ENCODE measurements at places on chromosomes 2 and 18.

DNA sequence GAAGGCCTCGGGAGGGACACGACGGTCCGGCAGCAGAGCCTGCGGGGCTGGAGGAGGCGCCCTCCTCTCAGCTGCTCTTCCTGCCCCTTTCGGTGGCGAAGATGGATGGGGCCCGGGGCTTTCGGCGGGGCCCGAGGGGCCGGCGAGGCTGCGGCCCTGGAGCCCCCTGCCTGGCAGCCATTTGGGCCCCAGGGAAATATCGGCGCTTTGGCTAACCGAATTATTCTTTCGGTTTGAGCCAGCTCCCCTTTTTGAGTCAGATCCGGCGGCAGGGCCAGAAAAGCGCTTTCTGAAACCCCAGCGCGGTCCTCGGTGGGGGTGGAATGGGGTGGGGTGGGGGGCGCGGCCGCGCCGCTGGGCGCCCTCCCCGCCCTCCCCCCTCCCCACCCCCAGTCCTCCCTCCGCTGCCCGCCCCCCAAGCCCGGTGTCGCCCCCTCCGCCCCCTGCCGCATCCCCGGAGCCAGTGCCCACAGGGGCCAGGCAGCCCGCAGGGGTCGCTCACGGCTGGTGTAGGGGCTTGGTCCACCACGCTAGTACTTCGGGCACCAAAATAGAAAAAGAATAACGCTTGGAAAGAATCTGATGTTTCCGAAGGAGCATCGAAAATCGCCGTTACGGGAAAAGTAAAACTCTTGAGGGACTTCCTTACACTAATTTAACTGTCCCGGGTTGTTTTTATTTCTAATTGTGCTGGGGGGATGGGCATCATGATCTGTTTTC, 9.1 kb upstream of the ARID5A start:
- peak; percentile 8 for DNase-seq

DNA sequence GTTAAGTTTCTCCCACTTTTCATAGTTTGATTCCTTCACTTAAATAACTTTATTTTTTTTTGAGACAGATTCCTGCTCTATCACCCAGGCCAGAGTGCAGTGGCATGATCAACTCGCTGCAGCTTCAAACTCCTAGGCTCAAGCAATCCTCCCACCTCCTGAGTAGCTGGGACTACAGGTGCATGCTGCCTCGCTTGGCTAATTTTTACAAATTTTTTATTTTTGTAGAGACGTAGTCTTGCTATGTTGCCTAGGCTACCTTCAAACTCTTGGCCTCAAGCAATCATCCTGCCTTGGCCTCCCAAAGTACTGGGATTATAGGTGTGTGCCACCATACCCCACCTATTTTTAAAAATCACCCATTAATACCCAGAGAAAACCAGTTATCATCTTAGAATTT, 14.2 kb upstream of the WIPF1 start:
- DNase-seq: no peak

GRCh38 chr2:67851016-67851415, 211.8 kb downstream of the C1D start:
- DNase-seq: no peak

DNA sequence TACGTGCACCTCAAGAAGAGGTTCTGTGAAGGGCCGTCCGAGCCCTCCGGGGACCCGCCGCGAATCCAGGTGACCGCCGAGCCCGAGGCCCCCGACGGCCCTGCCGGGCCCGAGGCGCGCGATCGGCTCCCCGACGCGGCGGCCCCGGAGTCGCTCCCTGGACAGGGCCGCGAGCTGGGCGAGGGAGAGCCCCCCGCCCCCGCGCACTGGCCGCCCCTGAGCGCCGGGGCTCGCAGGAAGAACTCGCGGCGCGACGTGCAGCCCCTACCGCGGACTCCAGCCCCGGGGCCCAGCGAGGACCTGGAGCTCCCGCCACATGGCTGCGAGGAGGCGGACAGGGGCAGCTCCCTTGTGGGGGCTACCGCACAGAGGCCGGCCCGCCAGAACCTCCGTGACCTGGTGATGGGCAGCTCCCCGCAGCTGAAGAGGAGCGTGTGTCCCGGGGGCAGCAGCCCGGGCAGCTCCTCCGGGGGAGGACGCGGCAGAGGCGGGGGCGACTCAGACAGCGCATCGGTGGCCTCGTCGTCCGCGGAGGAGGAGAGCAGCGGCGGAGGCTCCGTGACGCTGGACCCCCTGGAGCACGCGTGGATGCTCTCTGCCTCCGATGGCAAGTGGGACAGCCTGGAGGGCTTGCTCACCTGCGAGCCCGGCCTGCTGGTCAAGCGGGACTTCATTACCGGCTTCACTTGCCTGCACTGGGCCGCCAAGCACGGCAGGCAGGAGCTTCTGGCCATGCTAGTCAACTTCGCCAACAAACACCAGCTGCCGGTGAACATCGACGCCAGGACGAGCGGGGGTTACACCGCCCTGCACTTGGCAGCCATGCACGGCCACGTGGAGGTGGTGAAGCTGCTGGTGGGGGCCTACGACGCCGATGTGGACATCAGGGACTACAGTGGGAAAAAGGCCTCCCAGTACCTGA, 812 bp downstream of the SOWAHC start:
- no peak for DNase-seq

DNA sequence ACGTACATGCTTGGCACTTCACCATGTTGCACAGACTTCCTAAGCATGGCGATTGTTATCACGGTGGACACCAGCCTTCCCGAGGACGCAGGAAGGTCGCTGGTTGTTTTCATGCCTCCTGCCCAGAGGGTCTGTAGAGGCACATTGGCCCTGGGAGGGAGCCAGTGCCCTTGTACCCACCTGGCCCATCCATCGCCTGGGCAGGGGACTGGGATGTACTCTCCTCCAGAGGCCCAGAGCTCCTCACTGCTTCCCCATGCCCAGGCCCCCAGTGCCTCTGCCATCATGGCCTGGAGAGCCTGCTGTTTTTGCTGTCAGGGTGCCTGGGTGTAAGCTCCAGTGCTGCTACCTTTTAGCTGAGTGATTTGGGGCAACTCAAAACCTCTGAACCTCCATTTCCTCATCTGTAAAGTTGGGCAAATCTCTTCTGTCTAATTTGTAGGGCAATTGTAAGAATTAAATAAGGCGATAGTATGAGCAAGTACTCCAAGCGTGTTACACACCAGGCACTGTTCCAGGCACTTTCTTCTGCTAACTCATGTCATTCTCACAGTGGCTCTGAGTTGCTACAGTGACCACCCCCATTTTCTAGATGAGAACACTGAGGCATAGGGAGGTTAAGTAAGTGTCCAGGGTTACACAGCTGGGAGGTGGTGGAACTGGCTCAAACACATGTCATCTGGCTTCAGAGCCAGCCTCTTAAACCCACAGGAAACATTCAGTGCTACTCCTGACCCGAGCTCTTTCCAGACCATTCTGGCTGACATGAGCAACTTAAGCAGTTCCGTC, 45.3 kb downstream of the GREB1 start:
- no peak for DNase-seq

DNA sequence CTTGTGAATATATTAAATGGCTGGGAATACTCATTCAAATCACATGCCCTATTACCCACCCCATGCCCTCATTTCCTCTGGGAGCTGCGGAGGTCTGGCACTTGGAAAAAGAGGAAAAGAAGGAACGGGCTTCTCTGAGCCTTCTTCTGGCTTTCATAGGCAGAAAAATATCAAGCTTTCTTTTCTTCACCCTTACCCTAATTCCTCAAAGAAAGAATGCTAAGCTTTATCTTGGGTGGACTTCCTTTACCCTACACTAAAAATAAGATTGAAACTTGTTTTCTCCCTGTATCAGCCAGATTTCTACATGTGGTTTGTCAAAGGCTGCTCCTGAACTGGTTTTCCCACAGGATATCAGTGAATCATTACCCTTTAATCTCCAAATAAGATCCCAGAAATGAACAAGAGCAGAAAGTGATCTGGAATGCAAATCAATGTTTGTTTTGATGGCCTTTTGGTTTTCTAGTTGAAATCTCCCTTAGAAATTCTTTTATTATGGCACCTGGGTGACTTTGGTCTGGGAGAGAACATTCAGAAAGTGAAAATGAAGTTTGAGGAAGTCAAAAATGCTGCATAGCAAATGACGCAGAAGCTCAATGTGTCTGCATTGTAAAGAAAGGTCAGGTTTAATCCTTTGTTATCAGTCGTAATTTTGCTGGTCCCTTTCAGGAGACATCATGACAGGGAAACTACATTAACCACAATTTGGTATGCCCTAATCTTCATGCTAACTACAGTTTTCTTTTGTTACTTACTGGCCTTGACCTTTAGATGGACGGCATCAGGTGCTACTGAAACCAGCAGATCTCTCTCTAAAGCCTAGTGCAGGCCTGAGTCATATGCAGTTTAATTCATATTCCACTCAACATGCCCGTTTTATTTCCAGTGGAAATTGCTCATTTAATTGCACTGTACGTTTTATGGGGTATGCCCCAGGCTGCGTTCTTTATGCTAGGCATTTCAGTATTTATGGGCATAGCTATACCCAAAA, 46.6 kb upstream of the HNRNPA3 start:
- DNase-seq: no peak

DNA sequence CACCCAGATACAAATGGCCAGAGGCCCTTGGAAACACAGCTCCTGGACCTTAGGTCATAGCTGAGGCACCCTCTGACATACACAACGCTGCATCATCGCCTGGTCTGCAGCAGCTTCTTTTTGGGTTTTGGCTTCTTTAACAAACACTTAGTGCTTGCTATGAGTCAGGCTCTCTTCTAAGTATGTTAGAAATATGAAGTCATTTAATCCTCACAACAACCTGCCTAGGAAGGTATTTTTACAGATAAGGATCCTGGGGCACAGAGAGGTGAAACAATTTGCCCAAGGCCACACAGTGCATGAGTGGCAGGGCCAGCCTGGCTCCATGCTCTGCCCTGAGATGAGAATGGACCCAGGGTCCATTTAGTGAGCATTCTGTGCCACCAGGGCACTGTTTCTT, 96.6 kb downstream of the TMEM17 start:
- DNase-seq: no peak

DNA sequence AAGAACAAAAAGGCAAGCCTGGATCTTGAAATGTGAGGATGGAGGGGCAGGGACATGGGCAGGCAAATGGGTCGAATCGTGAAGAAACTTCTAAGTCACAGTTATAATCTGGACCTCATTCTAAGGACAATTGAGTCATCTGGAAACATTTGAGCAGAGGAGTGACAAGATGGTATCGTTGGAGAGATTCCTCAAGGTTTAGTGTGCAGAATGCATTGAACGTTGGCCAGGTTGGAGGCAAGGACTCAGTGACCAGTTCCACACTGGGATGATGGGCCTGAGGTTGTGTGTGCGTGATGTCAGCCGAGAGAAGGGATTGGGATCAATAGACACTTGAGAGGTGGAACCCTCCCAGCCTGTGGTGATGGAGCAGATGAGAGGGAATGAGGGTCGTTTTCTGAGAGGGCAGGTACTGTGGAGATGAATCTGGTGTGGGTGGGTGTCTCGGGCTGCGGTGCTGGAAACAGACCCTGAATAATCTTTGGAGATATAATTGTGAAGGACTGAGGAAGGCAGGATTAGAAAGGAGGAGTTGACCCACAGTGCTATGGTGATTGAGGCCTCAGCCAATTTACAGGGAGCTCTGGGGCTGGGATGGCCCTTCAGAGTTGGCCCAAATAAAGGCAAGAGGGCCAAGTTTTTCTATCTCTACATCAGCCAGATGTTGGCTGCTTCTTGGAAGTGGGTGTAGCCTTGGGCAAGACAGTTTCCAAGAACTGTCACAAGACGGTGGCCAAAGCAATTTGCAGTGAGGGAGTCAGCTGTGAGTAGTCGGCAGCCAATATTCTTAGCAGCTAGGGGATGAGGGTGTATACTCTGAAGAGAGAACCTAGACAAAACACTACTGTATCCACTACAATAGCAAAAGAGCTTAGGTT, 5.8 kb upstream of the ZNF532 start:
- DNase-seq: no peak

DNA sequence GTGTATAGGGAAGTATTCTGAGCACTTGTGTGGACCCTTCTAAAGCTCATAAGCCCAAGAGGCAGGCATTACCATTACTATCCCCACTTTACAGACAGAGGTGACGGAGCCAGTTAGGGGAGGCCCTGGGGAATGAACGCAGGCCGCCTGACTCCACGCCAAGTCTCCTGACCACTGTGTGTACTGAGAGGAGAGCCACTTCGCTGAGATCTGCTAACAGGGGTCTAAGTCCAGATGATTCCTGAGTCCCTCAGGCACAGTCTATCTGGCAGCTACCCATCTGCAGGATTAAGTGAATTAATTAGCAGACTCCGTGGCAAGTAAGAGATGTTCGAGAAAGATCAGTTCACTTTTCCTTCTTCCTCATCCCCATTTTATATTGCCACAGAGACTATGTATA, 13.7 kb downstream of the CYB5A start:
- no peak for DNase-seq

- no peak for DNase-seq
Observed at GRCh38 chr2:127142663-127143630, 36.0 kb upstream of the BIN1 start.

- DNase-seq: no peak
Observed at GRCh38 chr2:207332480-207333212, 166.9 kb upstream of the KLF7 start.

GRCh38 chr2:193074933-193075332, 880.2 kb upstream of the TMEFF2 start:
- no peak for DNase-seq

DNA sequence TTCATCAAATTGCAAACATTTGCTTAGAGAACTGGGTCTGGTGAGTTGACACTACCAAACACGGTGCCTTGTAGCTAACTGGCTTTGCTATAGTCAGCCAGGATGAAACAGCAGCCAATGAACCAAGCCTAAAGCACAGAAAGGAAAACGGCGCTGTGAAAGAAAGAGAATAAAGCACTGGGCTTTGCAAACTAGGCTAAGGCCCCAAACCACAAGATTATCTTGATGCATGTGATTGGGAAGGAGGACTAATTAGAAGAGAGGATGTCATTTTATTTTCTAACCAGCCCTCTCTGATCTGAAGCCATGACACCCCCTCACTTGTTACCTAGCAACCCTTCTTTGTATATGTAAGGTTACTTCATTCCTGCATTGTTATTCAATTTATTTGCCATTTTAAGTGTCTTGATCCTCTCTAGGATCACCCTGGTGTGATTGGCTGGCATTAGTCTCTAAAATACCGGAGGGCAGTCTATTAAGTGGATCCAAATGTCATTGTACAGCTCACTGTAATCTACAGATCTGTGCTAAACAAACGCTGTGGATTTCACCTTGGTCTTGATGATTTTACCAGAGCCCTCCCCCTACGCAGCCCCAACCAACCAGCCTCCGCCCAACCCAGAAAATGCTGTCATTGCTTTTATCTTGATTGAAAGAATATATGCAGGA, 395.4 kb upstream of the ACVR2A start:
- no peak for DNase-seq

GRCh38 chr18:71011389-71011788, 722.5 kb downstream of the SOCS6 start:
- no peak for DNase-seq

DNA sequence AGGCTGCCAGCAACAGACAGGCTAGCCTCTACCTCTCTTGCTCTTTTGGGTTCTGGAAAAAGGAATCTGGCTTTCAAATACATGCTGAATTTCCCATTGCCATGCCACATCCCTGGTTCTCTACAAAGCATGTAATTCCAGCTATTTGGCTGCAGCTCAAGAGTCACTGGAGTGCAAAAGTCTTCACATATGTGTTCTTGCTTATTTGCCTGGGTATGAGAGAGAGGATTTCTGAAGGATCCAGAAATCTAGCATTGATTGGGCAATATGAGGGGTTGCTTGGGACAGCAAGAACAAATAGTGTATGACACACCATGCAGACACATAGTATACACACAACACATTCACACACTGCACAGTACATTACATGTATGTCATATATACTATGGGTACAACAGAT, 30.7 kb upstream of the LGALSL start:
- no peak for DNase-seq

Data from amygdala (tissue), 56 donors.